WTC11 (cell line): ENCODE measurements at places on chromosomes 13 and 19. TPM values are rescaled to one million over a fixed set of nuclear protein-coding genes. Genes with fewer than 3 reads are reported as not detected.

GRCh38 chr13:29704648-29705047 lies 109.2 kb upstream of the SLC7A1 start:
- H3K4me1 ChIP-seq: peaks cover 9% of the 10 kb centered on the region
- H3K27ac ChIP-seq: no peak overlapping the region
- H3K27me3 ChIP-seq: no peaks in the 10 kb centered on the region; the same call in 1 of the 2 replicates

DNA sequence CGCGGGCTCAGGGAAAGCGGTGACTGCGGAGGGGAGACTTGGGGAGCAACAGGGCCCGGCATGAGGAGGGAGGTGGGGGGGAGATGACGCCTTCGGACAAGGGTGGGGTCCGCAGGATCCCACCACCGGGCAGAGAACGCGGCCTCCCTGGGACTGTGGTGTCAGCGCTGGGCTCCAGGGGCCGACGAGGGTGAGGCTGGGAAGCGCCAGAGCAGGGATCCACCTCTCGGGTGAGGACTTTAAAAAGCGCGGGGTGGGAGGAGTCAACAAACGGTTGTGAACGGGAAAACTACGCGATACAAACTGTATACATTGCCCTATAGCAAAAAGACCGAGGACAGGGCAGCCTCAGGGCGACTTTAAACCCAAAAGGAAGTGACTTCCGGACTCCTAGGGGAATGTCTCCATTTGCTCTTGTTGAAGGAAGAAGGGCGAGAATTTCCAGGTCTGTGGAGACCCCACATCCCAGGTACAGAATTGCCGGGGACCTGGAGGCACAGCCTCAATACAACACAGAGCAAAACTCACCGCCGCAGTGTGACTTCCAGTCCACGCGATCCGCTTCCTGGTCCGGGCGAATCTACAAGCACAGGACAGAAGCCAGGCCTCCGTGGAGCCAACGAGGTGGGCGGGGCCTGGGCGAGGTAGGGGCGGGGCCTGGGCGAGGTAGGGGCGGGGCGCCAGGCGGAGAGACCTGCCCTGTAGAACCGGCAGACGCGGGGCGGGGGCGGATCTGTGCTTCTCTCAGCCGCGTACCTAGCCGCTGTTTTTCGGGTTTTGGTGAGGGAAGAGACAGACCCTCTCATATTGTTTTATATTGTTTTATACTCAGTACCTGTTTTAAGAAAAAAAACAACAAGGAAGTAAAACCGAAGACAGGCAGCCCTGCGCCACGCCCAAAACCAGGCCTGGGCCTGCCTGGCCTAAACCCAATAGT lies at the start of gene ZNF888:
ZNF888 (minus strand) TSS at position 588 of the 937 bp plus-strand sequence. CDS start 5,555 bp downstream, outside the sequence.
- peak within 1 kb of the TSS; percentile 93 for H3K4me3 ChIP-seq
- H3K4me1 ChIP-seq: peaks cover 27% of the 10 kb centered on the region
- H3K36me3 ChIP-seq: peaks cover 7% of the 10 kb centered on the region

DNA sequence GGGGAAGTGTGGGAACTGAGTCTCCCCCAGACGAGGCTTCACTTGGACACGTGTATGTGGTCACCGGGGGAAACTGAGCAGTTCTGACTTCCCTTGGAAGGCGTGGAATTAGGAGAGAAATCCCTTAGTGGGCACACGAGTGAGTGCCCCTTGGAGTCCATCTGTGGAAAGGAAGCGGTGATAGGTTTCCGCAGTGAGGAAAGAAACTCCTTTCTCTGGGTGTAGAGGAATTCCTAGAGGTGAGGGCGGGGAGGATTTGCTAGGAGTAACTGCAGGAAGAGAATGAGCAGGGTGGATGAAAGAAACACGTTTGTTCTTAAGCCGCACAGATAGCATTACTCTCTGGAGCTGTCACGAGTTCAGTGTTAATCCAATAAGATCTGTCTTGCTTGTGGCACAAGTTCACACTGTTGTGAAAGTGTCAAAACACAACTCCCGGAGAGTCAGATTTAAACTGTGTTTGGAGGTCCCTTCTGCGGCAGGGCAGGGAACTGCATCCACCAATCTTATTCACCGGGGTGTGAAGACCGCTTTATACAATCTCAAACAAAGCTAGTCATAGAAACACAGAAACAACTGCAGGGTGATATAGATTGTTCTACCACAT lies 1.2 kb downstream of the KL start:
- peaks cover 17% of the 10 kb centered on the region for H3K4me1 ChIP-seq
- peak overlapping the region; percentile 64 for H3K4me3 ChIP-seq
- H3K27me3 ChIP-seq: peaks cover 80% of the 10 kb centered on the region
- no peaks in the 10 kb centered on the region for H3K36me3 ChIP-seq
- peak; percentile 34 for DNase-seq

- no peak overlapping the region for H3K4me3 ChIP-seq
- no peak for DNase-seq
- peaks cover 5% of the 10 kb centered on the region; the same call in 1 of the 2 replicates for H3K36me3 ChIP-seq
- no peaks in the 10 kb centered on the region for H3K27me3 ChIP-seq
- H3K27ac ChIP-seq: no peak overlapping the region
These were observed 310.8 kb upstream of the KLF12 start for GRCh38 chr13:74444864-74445479.

GRCh38 chr19:52351512-52351911 lies 15.5 kb downstream of the ZNF610 start:
- H3K27me3 ChIP-seq: no peaks in the 10 kb centered on the region
- H3K4me1 ChIP-seq: peaks cover 8% of the 10 kb centered on the region

GRCh38 chr19:48795685-48796070 lies 15.2 kb downstream of the BCAT2 start:
- peak overlapping the region; percentile 96 for H3K4me3 ChIP-seq
- no peaks in the 10 kb centered on the region; the same call in none of the 2 replicates for H3K27me3 ChIP-seq
- no peaks in the 10 kb centered on the region for H3K36me3 ChIP-seq
- H3K27ac ChIP-seq: peak overlapping the region; percentile 98; the same call in 1 of the 2 replicates
- no peak for DNase-seq

GRCh38 chr13:113802090-113802531 lies 43.1 kb downstream of the TMEM255B start:
- H3K4me1 ChIP-seq: no peaks in the 10 kb centered on the region
- no peak overlapping the region for H3K27ac ChIP-seq
- H3K27me3 ChIP-seq: no peaks in the 10 kb centered on the region
- DNase-seq: peak; percentile 76
- H3K36me3 ChIP-seq: no peaks in the 10 kb centered on the region
- H3K4me3 ChIP-seq: 0 out of 2 replicates have a peak overlapping the region, but pooled peaks have one; percentile 14

The KIR3DL2 gene
- not detected in 3 replicates for total RNA-seq
